Skin of body (tissue), 3 donors: ENCODE measurements at places on chromosomes 16 and 17. TPM values are rescaled to one million over a fixed set of nuclear protein-coding genes. Genes with fewer than 3 reads are reported as not detected.

- peak; percentile 58 for DNase-seq
These were observed 26.1 kb downstream of the LGALS3BP start for GRCh38 chr17:78953356-78954350.

GRCh38 chr16:15439521-15439920 is 5.1 kb downstream of the BMERB1 start:
- DNase-seq, result no peak

DNA sequence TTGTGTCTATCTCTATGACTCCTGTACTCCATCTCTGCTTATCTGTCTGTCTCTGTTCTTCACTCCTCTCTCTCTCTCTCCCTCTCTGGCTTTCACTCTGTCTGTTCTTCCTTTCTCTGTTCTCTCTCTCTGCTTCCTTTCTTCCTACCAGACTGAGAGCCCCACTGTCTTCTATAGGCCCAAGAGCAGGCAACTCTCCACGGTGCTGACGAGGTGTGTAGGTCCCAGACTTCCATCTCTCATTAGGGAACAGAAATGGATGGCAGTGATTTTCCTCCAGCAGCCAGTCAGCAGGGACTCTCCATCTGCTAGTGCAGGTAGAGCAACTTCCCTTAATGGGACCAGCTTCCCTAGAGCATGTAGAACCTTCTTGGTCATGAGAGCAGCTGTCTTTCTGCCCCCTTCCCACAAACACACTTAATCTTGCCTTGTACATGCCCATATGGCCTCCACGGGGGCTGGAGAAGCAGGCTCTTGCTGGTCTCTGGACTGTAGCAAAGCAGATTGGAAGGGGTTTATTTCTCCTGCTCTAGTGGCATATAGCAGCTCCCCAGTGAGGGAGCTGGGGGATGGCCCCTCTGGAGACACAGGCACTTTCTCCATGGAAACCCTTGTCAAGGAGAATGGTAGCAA is 47.8 kb upstream of the NLRP1 start:
- DNase-seq, result no peak

- no peak for DNase-seq
These were observed 6.5 kb downstream of the WWP2 start for GRCh38 chr16:69768666-69769065.

GRCh38 chr17:20791626-20792025 is 212.1 kb downstream of the CDRT15L2 start:
- no peak for DNase-seq

DNA sequence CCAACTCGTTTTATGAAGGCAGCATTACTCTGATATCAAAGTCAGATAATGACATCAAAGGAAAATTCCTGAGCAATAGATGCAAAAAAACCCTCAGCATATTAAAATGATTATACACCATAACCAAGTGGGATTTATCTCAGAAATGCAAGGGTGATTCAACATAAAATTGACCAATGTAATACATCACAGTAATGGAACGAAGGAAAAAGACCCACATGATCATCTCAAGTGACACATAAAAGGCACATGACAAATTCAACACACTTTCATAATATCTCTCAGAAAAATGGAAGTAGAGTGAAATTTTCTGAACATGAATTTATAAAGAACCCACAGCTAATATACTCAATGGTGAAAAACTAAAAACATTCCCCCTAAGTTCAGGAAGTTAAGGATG is 118.8 kb downstream of the ITFG1 start:
- DNase-seq, result no peak

DNA sequence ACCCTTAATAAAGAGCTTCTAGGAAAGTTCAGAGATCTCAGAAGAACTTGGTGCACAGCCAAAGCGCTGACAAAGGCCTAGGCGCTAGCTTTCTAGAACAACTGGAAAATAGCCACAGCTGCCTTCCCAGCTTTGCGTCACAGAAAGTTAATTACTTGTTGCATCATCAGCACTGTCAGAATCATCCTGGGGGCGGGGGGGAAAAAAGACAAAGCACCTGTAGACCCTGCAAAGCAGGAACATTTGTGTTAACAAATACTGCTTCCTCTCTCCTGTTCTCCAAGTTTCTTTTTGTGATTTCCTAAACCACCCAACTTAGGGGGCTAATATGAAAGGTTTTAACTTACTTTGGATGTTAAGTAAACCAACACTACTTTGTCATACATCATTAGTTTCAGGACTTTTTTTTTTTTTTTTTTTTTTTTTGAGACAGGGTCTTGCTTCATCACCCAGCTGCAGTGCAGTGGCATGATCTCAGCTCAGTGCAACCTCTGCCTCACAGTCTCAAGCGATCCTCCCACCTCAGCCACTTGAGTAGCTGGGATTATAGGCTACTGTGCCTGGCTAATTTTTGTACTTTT is 4.8 kb upstream of the AARSD1 start:
- no peak for DNase-seq

DNA sequence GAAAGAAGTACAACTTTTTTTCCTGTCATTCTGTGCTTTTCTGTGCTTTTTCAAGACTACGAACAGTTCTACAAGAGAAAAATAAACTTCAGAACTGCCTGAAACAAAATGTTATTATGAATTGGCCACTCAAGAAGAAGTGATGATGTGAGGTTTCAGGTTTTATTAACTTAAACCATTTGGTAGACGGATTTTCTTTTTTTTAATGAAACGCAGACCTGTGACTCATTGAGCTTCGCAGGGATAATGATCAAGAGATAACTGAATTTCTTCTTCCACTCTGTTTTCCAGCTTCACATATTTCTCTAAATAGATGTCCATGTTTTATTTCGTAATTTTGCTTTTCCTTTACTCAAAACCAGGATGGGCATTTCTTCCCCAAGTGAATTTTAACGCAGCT is 32.7 kb downstream of the AIPL1 start:
- no peak for DNase-seq

- DNase-seq, result no peak
These were observed 4.3 kb upstream of the KRT12 start for GRCh38 chr17:40871316-40871715.

DNA sequence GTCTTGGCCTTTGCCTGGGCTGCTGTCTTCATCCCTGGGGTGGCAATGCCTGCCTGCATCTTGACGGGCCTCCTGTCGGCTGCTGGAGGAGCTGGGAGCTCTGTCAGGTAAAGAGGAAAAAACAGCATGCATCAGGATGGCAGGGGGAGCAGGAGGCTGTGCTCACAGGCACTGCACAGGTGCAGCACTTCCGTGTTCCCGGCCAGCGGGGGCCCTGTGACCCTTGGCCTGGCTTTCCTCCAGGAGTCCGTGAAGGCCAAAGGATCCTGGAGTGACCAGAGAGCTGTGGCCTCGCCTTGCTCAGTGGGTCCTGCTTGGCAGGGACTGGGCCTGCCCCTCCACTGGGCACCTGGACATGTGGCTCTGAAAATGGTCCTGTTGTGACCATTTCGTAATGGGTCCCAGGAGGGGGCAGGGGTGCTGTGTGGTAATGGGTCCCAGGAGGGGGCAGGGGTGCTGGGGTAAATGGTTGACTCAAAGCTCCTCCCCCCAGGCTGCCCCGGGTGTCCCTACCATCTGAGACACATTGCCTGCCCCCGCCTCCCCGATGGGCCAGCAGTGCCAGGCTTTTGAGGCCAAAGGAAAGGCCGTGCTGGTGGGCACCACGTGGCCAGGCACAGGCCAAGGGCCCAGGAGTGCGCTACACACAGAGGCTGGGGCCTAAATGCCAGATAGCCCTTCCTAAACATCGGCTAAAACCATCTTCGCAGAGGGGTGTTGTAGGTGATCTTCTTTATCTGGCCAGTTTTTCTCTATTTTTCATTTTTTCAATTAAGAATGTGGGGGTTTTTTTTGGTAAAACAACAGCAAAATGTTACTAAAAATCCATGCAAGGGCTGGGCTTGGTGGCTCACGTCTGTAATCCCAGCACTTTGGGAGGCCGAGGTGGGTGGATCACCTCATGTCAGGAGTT is 4.0 kb upstream of the FASN start:
- DNase-seq, result no peak

DNA sequence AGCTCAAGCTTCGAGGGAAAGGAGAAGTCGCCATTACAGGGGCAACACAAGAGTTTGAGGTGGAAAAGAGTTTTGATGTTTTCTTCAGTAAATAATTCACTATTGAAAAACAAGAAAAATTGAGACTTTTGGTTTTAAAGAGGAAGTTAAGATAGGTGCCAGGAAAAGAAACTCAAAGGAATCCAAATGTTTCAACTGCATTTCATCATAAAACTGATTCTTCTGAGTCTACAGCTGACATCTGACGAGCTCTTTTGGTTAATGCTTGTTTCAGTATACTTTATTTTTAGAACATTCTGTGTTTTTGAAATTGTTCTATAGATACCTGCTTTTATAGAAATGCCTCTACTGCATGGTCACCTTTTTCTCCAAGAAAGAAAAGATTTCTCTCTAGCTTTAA is 54.0 kb downstream of the ERN1 start:
- DNase-seq, result no peak

DNA sequence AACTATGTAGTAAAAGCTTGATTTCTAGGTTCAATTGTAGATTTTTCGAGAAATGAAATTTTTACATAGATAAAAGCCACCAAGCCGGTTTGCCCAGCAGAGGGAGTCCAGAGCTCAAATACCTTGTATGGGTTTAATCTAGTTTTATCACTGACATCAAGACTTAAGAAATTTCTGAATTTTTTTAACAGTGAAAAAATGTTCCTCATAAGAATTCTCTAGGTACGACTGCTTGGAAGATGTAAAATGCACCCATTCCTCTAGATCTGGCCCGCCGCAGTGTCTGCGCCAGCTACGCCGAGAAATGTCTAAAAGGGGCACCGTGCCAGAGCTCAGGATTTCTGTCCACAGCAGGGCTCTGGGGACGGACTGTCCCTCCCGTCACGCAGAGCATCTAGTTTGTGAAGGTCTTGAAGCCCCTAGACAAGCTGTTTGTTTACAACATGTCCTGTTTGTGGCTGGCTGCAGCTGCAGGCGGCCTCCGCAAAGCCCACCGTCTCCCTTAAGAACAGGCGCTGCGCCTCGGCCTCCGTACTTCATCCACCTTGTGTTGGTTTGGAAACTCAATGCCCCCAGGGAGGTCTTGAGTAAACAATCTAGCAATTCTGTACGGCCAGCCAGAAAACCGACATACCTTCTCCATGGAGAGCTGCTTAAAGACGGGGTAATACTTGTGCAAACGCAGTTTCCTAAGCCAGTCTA is 24.8 kb downstream of the MAP1LC3B start:
- DNase-seq, result peak; percentile 8

DNA sequence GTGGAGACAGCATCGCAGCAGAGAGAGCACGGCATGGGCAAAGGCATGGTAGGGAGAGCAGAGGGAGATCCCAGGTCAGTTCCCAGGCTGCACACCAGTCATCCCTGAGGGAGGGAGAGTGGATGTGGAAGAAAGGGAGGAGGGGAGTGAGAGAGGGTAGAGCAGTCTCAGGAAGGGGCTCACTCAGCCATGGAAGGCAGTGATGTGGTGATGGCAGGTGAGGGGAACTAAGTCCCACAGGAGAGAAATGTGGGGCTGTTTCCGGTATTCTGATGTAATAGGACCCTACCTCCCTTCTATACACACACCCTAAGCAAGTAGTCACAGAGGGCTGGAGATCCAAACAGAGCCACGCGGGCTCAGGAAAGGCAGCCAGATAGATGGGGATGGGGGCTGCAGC is 500.3 kb upstream of the CDH11 start:
- DNase-seq, result no peak

GRCh38 chr17:71803656-71804284 is 317.1 kb upstream of the SOX9 start:
- DNase-seq, result no peak

DNA sequence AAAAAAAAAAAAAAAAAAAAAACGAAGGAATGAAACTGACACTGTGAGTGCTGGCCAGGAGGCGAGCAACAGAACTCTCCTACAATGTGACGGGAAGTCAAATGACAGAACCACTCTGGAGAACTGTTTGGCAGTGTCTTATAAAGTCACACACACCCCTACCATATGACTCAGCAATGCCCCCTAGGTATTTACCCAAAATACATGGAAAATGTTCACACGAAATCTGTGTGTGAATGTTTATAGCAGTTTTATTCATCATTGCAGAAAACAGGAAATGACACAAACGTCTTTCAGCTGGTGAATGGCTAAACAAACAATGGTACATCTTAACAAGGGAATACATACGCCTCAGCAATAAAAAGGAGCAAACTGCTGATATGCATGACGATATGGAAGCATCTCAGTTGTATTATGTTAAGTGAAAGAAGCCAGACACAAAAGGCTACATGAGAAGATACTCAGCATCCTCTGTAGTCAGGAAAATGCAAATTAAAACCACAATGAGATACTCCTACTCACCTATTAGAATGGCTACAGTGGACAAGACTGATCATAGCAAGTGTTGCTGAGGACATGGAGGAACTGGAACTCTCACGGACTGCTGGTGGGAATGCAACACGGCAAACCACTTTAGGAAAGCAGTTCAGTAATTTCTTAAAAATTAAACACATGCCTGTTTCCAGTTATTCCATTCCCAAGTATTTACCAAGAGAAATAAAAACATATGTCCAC is 74.7 kb downstream of the TBC1D16 start:
- DNase-seq, result no peak

GRCh38 chr16:69465083-69465721 is 40.8 kb downstream of the CYB5B start:
- DNase-seq, result no peak

GRCh38 chr16:86063760-86064405 is 164.9 kb downstream of the IRF8 start:
- no peak for DNase-seq

DNA sequence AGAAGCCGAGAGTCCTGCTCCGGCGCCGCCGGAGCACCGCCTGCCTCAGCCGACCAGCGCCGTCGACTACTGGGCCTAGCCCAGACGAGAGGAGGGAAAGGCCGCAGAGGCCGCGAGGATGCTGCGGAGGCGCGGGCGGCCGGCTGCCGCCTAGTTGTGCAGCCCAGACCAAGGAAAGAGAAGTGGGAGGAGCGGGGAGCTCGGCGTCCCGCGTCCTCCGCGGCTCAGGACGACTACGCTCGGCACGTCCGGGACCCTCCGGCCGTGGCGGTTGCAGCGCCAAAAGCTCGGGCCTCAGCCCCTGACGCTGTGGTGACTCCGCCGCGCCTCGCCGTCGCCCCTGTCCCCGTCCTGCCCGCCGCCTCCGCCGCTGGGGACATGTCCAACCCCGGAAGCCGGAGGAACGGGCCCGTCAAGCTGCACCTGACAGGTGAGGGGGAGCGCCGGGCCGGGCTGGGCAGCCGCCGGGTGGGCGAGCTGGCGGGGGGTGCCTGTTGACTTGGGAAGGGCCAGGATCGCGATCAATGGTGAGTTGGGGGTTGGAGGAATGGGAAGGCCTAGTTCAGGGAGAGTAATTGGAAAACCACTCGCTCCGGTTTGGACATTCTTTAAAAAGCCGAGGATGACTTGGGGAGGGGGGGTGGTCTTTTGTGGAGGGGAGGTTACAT is 37.7 kb downstream of the RNF135 start:
- peak; percentile 38 for DNase-seq

SRCIN1 gene
- total RNA-seq, result 3.5 TPM

SDR42E2 gene
- not detected for total RNA-seq

SEC14L1 gene
- 56.4 TPM for total RNA-seq

SOCS7 gene
- 11.3 TPM for total RNA-seq

TUBG2 gene
- total RNA-seq, result 9.2 TPM

ERN2 gene
- not detected for total RNA-seq

BRICD5 gene
- total RNA-seq, result 2.7 TPM

NDRG4 gene
- total RNA-seq, result 4.4 TPM

INO80E gene
- total RNA-seq, result 22.3 TPM

NOG gene
- total RNA-seq, result 3.6 TPM
